GM04503 (cell line): ENCODE measurements at places on chromosomes 16 and 17.

GRCh38 chr17:45270828-45271418 is 9.0 kb upstream of the SPATA32 start:
- DNase-seq, result no peak

GRCh38 chr17:50758524-50758923 is 8.8 kb downstream of the ANKRD40CL start:
- no peak for DNase-seq

DNA sequence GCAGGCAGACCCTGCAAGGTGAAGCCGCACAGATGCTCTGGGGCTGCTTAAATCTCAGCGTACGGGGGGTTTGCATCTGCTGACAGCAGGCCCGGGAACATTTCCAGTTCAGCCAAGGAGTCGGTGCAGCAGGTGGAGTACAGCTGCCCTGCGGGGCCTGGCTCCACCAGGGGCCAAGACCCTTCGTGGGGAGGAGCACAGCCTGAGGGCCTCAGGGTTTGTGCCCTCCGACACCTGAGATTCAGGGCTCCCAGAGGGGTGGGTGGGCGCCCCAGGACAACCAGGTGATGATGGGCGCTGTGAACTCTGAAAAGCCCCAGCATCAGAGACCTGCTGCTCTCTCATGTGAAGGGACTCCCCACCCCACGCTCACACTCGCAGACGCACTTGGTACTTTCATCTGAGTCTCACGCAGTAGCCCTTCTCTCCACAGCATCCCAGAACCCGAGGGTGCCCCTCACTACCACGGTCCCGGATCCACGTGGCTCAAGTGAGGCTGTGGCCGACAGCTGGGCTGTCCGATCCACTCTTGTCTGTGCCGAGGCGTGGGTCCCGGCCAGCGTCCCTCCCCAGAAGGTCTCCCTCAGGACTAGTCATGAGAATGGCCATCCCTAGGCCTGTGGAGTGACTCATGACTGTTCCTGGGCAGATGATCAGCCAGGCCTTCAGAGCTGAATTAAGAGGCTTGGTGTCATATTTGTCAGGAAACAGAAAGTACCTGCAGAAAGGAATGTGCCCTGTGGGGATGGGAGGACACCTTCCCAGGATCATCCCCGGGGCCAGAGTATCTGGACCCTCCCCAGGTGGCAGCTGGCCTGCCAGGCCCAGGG is 29.6 kb downstream of the ACSF3 start:
- DNase-seq, result no peak

DNA sequence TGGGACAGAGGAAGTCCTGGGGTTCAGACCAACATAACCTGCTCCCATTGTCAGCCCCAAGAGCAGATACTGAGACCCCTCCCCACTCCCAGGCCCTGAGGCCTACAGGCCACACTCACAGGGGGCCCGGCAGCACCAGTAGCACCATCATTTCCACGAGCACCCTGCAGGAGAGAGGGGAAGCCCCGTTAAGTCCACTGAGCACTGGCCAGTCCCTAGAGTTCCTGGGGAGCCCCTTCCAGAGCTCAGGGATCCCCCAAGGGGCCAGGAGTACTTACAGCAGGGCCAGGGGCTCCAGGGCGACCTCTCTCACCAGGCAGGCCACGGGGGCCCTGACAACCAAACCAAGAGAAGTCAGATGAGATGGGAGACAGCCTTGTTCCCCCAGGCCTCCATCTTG is 5.4 kb downstream of the COL1A1 start:
- DNase-seq, result no peak
